ENCODE measurements at places on chromosomes 5 and 9.

DNA sequence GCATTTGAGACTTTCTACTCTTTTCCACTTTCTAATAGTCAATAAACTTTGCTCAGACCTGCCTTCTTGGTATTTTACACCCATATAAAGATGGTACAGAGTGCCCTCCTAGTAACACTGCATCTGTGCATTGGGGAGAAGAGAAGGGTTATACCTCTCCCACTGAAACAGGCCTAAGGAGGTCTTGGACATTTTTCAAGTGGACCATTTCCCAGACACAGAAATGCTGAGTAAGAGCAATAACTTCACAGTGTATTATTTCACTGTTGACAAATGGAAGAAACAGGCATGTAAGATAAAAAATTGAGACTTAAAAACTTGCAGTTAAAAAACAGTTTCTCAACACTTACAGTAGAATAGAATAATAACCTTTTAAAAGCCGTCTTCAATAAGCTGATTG lies 1224.0 kb upstream of the CDH18 start:
- no peak for DNase-seq

- no peak for DNase-seq
Observed at GRCh38 chr5:174329738-174330137, 284.2 kb downstream of the NSG2 start.

- no peak for DNase-seq
Observed at GRCh38 chr5:113984928-113985327, 376.9 kb upstream of the KCNN2 start.

- no peak for DNase-seq
Observed at GRCh38 chr5:56692359-56693219, 122.8 kb upstream of the MAP3K1 start.

DNA sequence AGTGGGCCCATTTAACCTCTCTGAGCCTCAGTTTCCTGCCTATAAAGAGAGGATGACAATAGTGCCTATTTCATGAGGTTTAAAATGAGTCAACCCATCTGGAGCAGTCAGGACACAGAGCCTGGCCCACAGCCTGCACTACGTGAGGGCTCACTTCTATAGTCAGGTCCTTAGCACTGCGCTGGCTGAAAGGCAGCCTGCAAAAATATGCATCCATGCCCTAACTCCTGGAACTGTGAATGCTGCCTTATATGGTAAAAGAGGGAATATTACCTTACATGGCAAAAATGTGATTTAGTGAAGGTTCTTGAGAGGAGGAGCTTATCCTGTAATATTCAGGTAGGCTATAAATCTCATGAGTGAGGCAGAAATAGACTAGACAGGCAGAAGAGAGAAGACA lies 98.5 kb downstream of the GABBR2 start:
- DNase-seq, result no peak

- DNase-seq, result no peak
Observed at GRCh38 chr5:58786035-58786434, 203.2 kb downstream of the RAB3C start.

DNA sequence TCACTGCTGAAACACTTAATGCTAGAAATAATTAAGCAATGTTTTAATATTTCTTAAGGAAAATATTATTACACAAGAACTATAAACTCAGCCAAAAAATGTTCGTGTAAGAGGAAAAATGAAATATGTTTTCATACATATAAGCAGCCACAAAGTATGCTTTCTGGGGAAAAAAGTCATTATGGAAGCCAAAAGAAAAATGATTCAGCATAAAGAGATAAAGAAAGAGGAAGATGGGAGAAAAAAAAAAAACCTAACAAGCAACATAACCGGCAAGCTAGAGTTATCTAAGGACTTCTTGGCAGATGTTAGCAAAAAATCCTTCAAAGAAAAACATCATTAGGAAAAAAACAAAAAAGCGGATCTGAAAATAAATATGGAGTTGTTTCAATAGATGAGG lies 179.1 kb downstream of the MUSK start:
- no peak for DNase-seq

DNA sequence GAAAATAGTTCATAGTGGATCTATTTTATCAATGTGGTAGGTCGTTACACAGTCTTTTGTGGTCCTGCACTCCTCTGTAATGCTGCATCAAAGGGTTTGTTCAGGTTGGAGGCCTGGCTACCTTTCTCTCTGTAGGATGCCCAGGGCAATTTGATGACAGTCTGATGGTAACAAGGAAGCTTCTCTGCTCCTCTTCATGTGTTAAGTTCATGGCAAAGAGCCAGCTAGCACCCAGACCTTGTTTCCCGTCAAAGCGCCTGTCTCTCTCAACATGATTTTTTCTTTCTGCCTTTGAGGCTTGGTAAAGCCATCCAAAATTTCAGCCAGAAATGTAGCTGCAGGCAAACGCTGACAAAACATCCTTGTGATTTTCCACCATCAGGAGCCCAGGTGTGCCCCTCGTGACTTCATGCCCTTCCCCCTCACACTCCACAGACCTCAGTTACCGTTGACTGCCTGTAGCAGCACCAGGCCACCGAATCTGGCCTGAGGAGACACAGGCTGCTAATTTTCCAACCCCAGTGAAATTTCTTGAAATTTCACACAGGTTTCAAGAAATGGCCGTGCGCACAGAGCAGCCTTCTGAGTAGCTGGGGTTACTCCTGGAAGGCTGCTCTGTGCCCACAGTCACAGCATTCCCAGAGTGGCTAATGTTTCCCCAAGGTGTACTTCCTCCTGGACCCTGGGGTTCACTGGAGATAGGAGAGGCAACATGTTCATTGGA lies 292.7 kb downstream of the CWC27 start:
- no peak for DNase-seq

- DNase-seq, result no peak
Observed at GRCh38 chr5:98679963-98680362, 93.5 kb upstream of the RGMB start.

GRCh38 chr5:170159101-170159698 lies 53.5 kb downstream of the FOXI1 start:
- no peak for DNase-seq

DNA sequence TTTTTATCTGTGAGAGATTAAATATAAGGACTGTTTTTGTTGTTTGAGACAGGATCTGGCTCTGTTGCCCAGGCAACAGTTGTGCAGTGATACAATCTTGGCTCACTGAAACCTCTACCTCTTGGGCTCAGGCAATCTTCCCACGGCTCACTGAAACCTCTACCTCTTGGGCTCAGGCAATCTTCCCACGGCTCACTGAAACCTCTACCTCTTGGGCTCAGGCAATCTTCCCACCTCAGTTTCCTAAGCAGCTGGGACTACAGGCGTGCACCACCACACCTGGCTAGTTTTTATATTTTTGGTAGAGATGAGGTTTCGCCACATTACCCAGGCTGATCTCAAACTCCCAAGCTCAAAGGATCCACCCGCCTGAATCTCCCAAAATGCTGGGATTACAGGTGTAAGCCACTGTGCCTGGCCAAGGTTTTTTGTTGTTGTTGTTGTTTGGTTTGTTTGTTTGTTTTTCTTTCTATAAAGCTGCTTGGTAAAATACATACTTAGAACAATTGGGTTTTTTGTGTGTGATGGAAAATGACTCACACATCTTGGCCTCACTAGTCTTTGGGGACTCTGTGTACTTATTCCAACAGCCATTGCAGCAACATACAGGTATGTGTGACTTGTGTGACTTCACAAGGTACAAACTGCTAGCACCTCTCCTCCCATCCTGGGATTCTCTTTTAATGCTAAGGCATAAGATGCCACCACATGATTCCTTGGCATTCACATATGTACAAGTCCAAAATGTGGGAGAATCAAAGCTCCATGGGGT lies 36.5 kb upstream of the RASA1 start:
- no peak for DNase-seq

DNA sequence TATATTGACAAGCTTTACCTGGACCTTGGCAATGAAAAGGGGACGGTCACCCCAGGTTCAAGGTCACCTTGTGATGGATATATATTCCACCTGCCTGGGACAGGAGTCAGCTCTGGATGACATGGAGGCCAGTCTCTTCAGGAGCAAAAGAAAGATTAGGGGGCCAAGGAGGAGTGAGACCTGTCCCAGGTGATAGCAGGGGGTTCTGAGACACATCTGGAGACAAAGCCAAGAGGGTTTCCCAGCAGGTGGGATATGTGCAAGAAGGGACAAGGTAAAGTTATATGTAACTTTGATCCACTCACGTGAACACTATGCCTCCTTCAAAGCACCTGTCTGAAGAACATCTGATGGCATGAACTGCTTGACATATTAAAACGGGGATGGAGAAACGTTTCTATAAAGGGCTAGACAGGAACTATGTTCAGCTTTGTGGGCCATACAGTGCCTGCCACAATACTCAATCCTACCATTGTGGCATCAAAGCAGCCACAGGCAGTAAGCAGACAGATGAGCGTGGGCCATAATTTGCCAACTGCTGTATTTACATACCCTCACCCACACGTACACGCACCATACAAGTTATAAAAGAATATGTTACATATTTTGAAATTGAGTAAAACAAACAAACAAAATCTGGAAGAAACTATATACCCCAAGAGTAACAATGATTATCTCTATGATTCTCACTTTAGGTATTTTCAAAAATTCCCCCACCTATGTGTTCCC lies 62.9 kb upstream of the ZNF622 start:
- no peak for DNase-seq

DNA sequence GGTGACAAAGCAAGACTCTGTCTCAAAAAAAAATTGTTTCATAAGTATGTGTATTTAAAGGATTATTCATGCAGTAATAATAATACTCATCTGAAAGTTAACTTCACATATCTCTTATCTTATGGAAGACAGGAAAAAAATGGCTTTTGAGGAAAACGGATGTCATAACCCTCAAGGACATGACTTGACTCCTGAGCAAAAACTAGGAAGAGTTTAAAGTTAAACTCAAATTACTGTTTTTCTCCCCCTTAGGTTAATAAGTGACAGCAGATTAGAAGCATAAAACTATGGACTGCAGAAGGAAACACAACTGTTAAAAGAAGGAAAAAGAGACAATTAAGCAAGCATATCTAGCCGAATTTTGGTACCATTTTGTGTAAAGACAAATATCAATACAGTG lies 16.5 kb downstream of the DHX29 start:
- no peak for DNase-seq

DNA sequence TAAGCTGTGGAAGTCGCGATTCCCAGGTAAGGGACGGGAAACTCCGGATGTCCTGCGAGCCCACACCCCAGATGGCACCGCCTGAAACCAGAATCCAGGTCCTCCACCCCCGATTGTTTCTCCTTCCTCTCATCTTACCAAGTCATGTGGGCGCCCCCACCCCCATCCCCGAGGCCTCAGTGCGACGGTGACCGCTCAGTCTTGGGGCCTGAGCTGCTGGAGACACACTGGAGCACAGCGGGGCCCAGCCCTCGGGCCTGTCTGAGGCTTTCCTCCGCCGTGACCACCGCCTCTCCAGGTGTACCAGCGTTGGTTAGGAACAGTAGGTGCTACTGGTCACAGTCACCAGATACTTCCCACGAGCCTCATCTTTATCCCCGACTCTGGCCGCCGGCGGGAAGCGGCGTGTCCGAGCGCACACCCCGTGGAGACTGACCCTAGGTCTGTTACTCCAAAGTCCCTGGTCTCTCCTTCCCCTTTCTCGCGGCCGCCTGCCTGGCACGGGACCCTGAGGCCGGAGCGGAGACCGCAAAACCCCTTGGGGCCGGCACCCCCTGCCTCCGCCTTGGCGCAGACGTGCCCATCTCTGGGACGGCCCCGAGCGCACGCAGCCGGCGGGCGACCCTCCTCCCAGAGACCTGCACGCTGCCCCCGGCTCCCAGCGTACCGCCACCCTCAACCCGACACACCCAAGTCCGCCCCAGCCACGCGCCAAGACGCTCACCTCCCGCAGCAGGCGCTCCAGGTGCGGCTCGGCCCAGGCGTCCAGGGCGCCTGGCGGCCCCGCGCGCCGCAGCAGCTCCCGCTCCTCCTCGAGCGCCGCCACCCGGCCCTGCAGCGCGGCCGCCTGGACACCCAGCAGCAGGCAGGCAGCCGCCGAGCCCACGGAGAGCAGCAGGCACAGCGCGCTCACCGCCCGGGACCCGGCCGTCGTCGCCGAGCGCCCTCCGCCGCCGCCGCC lies 733 bp downstream of the COL23A1 start:
- DNase-seq, result no peak

- no peak for DNase-seq
Observed at GRCh38 chr5:138872841-138873465, 2.2 kb downstream of the LRRTM2 start.

DNA sequence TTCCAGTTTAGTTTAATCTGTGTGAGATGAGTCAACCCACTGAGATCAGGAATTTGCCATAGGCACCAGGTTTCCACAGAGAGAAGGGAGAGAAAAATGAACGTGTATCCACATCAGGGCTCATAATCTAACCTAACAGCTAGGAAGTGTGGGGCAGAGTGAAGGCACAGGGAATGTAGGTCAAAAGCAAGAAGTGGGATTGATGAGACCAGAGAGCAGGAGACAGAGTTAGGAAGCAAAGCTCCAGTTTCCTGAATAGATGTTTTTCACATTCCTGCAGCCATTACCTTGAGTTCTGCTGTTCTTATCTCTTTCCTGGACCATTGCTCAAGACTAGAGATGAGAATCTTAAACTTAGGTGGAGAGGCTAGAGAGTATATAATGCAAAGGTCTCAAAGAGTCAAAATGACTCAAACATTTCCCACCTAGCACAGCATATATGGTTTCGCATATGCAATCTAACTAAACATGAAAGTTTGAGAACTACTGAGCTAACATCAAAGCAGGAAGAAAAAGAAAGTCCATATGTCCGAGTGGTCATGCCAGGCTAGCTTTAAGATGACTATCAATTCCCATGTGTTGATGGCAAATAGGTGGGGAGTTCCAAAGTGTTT lies 41.1 kb upstream of the GNAQ start:
- DNase-seq, result no peak

GRCh38 chr5:32217886-32218396 lies 43.8 kb upstream of the GOLPH3 start:
- DNase-seq, result no peak

DNA sequence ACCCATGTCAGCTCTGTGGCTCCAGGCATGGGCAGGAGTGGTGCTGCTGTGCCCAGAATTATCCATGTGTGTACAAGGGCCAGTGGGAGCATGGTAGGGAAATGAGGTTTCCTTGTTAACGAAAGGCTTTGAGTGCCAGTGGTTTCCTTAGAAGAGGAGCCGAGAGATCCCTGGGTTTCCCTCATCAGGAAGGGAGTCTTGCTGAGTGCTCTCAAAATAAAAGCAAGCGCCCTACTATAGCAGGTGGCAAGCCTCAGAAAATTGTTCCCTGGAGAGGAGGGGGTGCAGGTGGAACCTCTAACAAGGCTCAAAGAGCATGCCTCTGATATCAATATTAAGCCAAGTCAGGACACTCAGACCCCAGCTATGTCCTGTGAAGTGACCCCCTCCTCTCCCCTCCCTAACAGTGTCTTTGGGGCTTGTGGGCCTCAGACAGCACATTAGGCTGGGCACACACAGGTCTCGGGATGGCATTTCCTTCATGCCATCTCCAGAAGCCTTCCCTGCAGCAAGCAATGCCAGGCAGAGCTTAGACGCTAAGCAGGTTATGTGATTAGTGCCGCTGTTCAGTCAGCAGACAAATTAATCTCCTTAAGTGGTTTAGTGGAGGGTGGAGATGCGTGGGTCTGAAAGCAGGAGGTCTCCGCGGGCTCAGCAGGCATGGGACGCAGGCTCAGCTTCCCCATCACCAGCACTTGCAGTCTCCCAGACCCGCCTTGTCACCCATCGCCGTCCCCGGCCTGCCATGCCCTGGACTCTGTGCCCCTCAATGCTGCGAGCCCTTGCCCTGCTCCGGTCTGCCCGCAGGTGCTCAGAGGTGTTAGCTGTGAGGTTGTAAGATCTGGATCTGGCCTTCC lies 60.0 kb upstream of the RARS1 start:
- no peak for DNase-seq

GRCh38 chr9:7368410-7369292 lies 430.9 kb downstream of the DMAC1 start:
- DNase-seq, result no peak
